Pulmonary artery endothelial cell (primary cell): ENCODE measurements at places on chromosomes 3 and 15. TPM values are rescaled to one million over a fixed set of nuclear protein-coding genes. Genes with fewer than 3 reads are reported as not detected.

The CCR5 gene
- total RNA-seq = not detected in 2 replicates

DNA sequence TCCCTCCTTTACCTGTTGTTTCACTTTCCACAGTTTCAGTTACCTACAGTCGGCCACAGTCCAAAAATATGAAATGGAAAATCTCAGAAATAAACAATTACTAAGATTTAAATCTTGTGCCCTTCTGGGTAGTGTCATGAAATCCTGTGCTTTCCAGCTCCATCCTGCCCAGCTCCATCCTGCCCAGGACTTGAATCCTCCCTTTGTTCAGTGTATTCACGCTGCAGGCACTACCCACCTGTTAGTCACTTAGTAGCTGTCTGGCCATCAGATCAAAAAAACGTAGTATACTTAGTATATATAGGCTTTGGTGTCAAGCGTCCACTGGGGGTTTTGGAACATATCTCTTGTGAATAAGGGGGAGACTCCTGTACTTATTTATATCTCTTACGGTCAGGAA lies 329.0 kb upstream of the SEMA6D start:
- DNase-seq = no peak

The RPL29 gene
- 990 and 1,401 TPM in 2 replicates for total RNA-seq

GRCh38 chr3:155282385-155283091 lies 10.9 kb downstream of the STRIT1 start:
- no peak for DNase-seq

DNA sequence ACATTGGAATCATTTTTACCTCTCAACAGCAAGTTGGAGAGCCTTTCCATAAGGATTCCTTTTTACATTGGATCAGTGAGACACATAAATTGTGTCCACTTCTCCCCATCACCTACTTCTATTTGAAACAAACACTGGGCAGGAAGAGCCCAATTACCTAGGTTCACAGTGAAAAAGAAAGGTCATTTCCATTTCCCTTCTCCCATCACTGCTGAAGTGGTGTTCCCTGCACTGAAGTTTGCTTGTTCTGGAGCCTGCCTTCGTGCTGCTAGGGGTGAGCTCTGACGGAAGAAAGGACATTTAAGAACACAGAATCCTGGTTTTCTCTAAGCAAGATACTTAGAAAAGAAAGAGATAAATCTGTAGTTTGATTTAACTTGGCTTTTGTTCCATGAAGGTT lies 123.8 kb upstream of the ZBTB20 start:
- no peak for DNase-seq

DNA sequence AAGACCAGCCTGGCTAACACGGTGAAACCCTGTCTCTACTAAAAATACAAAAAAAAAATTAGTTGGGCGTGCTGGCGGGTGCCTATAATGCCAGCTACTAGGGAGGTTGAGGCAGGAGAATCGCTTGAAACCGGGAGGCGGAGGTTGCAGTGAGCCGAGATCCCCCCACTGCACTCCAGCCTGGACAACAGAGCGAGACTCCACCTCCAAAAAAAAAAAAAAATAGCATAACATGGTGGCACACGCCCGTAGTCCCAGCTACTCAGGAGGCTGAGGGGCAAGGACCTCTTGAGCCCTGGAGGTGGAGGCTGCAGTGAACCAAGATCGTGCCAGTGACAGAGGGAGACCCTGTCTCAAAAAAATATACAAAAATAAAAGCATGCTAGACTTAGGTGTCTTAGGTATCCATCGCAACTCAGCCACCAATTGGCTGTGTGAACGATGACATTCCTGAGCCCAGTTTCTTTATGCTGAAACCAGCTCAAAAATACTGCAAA lies 6.2 kb downstream of the PLCH1 start:
- no peak for DNase-seq

The DNAH12 gene
- total RNA-seq = 0.04 and 0.07 TPM in 2 replicates

- no peak for DNase-seq
Measured at GRCh38 chr15:68499620-68500312, 67.8 kb upstream of the ITGA11 start.

GRCh38 chr3:175015056-175015635 lies 156.0 kb downstream of the NAALADL2 start:
- DNase-seq = no peak

GRCh38 chr15:83288381-83288801 lies 3.9 kb upstream of the BNC1 start:
- DNase-seq = no peak

DNA sequence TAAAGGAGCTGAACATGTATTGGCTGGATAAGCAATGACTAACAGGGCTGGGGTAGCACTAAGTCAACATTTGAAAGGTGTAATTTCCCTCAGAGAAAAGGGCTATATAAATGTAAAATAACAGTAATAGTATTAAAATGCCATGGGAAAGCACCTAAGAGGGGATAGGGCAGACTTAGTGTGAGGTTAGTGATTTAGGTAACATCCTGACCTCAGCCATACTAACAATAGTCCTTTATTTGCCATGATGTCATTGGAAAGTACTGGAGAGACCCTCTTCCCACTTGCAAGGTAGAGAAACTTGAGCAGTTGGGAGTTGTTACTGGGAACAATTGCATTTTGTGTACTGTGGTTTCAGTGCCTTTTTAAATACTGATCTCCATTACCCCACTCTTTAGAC lies 103.4 kb downstream of the LSAMP start:
- no peak for DNase-seq
